COLO829 (cell line): ENCODE measurements at places on chromosomes 2 and 18.

GRCh38 chr2:156908825-156909224 is 348.7 kb upstream of the GALNT5 start:
- DNase-seq: no peak

DNA sequence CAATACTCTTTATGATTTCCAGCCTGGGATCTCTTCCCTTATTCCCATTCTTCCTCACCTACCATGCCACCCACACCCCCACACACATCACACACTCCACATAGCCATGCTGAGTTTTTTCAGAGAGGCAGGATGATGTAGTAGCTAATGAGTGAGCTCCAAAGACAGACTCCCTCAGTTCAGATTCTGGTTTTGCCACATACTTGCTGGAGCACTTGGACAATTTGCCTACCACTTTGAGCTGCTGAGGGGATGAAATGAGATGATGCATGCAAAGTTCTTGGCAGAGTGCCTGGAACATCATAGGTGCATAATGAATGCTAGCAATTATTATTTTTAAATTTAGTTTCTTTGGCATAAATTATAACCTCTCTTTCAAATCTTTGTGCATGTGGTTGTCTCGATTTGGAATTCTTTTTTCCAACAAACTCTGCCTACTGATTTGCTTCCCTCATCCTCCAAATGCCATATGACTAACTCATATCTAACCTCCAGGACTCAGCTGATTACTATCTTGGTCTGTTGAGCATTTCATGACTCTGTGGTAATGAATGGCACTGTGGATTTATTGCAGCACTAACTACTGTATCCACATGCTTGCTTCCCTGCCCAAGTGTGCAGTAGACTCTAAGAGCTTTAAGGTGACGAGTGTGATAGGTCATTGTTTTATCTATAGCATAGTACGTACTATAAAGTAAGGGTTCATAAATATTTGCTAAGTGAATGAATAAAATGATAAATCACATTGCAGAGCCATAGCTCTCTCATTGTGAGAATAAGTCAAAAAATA is 99.1 kb downstream of the TACR1 start:
- DNase-seq: peak; percentile 74

- DNase-seq: no peak
Observed at GRCh38 chr2:28325567-28326468, 66.8 kb upstream of the FOSL2 start.

DNA sequence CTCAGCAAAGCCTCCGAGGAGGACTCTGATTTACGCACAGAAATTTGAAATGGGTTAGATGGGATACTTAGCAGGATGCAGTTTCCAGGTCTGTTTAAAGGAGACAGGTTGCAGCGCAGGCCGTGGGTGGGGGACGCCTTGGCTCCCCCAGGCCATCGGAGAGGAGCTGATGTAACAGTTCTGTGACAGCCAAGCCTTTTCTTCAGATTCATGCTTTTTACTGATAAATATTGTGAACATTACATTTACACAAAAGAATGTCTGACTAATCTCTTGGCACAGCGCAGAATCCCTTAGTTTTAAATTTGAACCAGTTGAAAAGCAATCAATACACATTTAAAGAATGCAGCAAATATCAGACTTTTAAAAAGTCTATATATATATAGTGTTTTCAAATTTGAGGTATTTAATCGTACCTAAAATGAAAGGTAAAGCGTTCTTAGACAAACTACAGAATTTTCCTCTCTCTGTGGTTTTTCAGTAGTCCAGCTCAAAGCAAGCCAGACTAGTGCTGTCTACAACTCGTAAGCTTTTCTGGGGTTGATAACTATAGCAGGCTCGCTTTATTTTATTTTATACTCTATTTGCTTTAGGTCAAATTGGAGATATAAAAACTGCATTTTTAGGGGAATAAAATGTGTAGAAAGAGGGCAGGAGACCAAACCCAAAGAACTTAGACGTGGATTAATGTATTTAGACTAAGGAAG is 221.9 kb downstream of the PIEZO2 start:
- no peak for DNase-seq

- DNase-seq: no peak
Observed at GRCh38 chr18:63062246-63062645, 257.3 kb downstream of the BCL2 start.

- no peak for DNase-seq
Observed at GRCh38 chr18:71107244-71107643, 818.4 kb downstream of the SOCS6 start.

- peak; percentile 43 for DNase-seq
Observed at GRCh38 chr18:48742706-48743475, 204.1 kb downstream of the CTIF start.

- DNase-seq: no peak
Observed at GRCh38 chr2:8234757-8235374, 447.0 kb upstream of the ID2 start.

DNA sequence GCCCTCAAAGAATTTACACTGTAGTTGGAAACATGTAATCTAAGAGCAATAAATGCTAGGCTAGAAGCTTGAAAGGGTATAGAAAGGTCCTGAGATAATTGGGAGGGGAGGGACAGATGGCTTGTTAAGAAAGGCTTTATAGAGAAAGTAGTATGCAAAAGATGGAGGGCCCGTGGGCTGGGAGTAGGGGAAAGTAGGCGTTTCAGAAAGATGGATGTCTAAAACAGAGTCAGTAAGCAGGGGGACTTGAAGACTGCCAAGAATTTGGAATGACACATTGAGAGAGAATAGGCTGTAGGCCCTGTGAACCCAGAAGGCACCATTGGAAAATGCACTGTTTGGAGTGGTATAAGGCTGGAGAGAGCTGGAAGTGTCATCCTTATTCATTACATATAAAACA is 822 bp downstream of the PSMG2 start:
- DNase-seq: no peak

DNA sequence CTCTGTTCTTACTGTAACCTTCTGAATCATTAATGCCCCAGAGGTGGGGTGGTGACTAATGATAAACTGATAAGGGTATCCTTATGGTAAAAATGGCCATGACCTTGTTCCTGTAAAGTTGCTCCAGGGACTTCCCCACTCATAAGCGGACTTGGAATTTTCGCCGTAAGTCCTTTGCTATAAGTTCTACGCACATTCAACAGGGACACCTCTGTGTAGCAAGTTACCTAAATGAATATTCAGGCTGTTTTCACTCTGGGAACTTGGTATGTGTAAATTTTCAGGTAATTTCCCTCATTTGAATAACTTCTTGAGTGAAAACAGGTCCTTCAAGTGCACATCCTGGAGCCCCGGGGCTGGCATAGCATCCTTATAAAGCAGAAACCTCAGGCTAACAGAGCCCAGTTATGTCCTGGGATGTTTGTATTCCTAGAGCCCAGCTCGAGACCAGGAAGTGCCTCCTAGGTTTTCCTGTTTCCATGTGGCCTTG is 9.4 kb upstream of the AGFG1 start:
- DNase-seq: no peak

GRCh38 chr2:168277276-168277675 is 29.9 kb upstream of the STK39 start:
- no peak for DNase-seq

DNA sequence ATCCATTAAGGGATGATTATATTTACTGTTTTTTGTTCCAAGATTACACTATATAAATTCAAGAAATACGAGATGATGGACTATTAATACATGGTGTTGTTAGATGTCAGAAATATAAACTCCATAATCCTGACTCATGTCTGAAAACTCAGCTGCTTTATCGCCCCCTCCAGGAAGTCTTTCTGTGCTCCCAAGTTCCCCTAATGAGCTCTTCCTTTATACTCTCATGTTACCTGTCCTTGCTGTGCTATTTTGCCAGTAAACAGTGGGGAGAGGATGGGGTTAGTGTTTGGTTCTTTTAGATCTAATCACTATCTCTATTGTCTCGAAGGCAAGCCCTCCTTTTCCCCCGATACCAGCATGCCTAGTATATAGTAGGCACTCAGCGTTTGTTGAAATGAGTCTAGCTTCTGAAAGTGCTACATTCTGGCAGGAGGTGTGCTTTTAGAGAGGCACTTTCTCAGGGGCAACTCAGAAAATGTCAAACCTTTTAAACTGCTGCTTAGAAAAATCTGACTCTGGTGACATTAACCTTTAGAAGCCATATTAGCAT is 21.4 kb upstream of the BARD1 start:
- no peak for DNase-seq

- DNase-seq: no peak
Observed at GRCh38 chr2:235848946-235849345, 319.2 kb downstream of the GBX2 start.

DNA sequence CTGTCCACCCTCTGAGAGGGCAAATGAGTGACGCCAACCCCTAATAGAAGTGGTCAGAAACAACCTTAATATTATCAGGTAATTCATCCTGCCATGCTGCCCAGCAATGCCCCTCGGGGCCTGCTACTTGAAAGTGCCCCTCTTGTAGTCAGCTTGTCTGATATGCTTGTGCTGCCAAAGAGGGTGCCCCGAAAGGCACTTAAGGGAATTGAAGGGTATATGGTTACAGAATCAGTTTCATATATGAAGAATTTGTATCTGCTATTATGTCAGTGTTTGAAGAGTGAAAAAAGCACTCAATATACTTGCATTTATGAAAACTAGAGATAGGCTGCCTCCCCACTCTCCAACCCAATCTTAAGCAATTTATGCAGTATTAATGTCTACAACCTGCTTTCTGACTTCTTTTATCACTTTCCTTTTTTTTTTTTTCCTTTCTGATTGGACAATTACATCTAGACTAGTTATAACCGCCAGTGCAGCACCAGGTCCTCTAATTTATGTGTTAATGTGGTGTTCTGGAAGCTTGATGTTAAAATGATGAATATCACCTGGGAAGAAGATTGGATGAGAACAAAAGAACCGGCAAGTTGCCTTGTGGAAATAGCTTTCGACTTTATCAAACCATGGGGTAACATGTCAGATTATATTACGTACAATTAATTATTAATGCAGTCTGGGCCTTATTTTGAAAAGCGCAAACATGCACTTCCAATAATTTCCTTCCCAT is 646.9 kb upstream of the ACVR2A start:
- DNase-seq: no peak

DNA sequence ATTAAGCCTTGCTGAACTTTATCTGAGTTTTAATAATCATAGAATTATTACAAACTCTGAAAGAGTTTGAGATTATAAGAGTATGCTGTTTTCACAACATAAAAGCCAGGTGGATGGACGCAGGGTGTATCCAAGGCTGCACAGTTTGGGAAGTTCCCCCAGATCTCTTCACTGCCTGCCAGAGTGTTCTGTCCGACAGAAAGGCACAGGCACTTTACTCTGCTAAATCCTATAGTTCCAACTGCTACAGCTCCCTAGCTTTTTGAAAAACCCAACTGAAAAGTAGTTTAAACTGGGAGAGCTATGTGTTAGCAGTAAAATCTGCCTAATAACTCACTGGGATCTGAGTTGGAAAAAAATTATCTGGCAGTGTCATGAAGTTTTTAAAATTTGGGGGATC is 38.0 kb downstream of the MFSD6 start:
- no peak for DNase-seq

DNA sequence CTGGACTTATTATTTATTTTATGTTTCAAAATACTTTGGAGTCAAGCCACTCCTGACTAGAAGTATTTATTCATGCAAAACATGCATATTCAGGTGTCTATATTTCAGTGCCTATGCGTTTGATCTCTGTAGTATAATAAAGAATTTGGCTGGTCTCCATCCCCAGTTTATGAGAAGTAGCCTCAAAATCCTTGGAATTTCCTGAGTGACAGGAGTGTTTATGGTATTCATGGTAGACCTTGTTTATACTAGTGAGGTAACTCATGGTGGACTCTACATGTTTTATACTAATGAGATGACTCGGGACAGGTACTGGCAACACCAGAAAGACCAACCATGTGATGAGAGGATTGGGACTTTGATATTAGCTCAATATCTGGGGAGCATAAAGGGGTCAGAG is 43.9 kb upstream of the CSRNP3 start:
- DNase-seq: no peak

DNA sequence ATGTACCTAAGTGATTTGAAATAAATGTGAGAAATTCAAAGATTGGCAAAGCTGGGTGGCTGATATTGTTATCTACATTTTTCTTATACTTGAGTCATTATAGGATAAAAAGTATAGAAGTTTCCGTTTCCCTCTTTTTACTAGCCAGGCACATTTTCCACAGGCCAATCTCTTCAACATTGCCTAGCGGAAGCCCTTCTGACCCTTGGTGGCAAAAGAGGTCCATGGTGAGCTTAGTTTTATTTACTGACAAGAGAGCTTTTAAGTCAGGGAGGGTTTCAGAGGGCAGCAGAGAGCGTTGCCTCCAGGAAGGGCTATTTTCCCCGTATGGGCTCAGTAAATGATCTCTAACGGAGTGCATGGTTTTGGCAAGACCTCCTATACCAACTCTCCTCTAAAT is 15.1 kb upstream of the RHOB start:
- no peak for DNase-seq

- DNase-seq: no peak
Observed at GRCh38 chr2:230325316-230326243, 1.4 kb upstream of the SP140L start.

GRCh38 chr2:25063876-25064660 is 22.2 kb downstream of the EFR3B start:
- no peak for DNase-seq

DNA sequence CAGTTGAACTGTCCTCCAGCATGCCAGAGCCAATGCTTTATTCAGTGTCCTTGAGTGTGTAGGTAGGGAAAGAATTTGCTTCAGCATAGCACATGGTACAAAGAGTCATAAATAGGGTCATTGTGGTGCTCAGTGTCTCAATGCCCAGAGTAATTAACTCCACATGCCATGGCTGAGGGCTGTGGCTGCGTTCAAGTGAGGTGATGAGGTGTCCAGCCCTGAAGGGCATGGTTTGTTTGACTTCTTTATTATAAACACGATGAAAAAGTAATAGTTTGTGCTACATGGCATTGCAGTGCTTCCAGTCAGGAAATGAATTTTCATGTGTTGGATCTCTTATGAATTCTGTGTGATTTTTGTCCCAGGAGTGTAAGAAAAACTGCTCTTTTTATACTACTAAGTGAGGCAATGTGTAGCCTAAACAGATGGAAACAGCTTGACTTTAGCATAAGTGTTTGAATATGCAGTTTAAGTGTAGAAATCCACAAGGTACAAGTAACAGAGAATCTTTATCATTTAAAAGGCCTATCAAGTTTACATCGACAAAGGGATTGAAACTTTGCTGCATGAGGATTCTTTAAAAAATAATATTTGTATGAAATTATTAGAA is 507.9 kb upstream of the CDH2 start:
- DNase-seq: peak; percentile 56
